ENCODE measurements at places on chromosomes 16 and 17.

DNA sequence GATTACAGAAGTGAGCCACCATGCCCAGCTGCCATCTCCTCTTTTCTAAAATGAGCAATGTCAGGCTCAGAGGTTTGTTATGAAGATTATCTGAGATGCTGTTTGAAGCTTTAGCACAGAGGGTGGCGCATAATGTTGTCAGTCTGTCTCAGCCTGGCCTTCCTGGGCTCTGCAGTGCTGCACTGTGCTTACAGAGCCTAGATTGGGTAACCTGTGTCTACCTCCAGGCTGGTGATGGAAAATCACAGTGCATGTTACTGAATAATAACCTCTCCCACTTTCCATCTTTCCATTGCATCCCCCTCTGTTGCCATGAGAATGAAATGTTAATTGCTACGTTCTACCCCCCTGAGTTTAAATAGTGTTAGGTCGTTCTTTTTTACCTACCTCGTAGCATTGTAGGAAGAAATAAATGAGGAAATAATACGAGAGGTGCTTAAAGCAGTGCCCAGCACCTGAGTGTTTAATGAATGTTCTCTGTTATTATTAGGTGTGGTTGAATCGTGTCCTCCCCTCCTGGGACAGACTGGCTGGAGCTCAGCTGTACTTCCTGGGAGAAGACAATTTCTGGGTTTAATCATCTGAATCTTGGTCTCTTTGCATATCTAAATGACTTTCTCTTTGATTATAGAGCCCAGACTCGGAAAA is 6.2 kb downstream of the LDAF1 start:
- DNase-seq = no peak

- DNase-seq = no peak
These were observed 358.1 kb downstream of the KCNJ2 start for GRCh38 chr17:70527364-70527888.

DNA sequence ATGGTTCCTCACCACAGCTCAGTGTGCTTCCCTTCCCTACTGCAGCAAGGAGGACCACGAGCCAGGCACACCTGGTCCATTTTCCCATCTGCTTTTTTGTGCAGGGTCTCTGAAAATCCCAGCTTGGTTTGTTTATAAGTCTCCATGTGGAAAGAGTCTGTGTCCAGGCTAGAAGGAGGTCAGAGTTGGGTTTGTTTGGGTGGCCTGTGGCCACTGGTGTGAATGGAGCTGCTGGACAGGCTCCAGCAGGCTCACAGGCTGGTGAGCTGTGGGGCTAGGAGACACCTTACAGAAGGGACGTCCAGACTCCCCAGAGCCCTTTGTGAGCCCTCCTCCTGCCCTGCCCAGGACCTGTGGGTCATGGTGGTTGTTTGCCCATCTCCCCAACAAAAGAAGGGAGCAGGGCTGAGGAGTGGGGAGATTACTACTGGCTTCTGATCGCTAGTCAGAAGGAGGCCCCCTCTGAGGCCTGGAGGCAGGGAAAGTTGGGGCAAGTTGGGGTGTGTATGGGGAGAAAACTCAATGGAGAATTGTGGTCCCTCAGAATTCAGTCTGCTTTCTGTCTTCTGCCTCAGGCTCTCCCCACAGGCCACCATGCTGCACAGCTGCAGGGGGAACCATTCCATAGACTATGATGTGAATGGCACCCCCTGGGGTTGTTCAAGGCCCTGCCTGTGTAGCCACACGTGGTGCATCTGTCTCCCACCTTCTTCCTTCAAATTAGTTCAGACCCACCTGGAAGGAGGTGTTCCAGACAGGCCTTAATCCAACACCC is 4.1 kb downstream of the RARA start:
- DNase-seq = no peak

DNA sequence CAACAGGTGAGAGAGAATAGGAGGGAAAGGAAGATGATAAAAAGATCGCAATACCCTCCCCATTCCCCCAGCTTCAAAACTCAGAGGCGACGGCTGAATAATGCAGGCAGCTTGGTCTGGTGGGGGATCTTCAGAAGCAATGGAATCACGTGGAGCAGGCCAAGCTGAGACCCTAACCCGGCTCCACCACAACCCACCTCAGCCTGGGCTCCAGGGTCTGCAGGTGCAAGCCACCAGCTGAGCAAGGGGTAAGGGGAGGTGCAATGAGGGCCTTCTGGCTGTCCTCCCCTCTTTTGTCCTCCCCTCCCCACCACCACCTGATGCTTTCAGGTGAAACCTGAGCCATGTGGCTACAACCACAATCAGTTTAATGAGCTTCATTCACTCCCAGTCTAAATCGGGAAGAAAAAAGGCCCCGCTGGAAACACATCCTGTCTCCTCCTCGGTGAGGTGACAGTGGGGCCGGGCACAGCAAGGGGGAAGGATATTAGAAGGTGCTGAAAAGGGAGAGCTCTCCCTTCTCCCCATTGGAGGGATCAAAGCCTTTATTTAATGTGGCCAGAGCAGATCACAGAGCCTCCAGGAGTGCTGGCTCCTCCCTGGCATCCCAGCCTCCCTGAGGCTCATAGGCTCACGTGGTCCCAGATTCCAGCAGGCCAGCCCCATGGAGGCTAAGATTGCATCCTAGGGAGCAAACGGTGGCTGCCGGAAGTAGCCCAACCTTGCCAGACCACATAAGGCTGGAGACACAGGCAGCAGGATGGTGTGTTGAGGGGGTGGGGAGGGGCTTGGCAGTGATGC is 261.0 kb downstream of the SOX9 start:
- DNase-seq = no peak

GRCh38 chr17:79988185-79988971 is 47.3 kb downstream of the TBC1D16 start:
- no peak for DNase-seq

DNA sequence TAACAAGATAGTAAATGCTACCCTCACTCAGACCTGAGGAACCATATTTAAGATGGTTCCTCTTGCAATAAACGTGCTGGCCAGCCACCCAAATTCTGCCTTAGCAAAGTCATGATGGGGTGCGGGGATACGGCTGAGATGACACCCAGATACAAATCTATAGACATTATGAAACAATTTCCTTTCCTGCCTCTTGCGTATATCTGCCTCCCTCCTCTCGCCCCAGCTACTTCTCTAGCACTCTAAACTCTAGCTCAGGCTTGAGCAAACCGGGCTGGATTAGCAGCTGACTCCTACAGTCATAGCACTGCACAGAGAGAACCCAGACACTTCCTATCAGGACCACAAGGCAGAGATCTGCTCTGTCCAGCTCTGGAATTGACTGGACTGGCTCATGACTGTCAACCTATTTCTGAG is 22.3 kb downstream of the CD300LF start:
- DNase-seq = peak; percentile 8

DNA sequence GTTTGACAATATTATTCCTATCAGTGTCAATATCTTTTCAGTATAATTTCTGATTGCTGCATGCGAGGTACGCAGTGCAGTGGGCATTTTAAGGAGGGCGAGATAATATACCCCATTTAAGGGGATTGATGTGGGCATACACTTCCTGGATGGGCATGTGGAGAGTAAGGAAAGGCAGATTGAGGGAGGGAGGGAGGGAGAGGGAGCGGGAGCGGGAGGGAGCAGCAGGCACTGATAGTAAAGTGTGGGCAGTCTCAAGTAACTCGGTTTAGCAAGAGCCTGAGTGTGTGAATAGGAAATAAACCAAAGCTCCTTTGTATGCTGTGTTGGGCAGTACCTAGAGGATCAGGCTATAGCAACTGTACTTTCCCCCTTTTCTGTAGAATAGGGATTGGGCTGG is 5.1 kb downstream of the BPTF start:
- no peak for DNase-seq

DNA sequence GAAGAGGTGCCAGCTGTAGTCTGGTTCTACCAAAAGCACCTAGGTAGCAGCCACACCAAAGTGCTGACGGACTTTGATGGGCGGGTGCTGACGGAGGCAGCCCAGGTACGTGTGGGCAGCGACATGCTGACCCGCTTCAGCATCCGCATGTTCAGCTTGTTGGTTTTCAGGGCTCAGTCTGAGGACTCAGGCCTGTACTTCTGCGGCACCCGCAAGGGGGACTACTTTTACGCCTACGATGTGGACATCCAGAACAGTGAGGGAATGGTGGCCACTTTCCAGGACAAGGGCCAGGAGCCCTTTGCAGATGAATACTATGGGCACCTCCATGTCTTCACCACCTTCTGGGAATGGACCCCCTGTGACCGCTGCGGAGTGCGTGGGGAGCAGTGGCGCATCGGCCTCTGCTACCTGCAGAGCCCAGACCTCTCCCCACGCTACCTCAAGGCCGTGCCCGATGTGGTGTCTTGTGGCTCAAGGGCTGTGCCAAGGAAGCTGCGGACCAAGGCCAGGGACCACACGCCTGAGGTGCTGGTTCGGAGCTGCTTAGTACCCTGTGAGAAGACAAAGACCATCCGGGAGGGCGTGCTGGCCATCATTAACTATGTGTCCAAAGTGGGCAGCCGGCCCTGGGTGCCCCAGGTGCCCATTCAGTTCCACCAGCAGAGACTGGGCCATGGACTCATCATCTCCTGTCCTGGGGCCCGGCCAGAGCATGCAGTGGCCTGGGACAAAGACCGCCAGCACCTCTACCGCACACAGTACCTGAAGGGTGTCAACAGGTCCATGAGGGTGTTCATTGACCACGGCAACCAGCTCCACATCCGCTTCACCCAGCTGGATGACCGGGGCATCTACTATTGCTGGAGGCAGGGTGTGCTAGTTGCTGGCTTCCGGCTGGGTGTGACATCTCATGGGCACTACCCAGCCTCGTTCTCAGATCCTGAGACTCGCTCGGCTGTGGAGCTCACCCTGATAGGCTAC is 5.0 kb upstream of the EFTUD2 start:
- DNase-seq = no peak

All from erythroblast (primary cell).